Fibroblast of gingiva (primary cell): ENCODE measurements at places on chromosomes 5 and 9.

GRCh38 chr5:103744159-103744558 lies 181.6 kb upstream of the NUDT12 start:
- peak; percentile 1 for DNase-seq

DNA sequence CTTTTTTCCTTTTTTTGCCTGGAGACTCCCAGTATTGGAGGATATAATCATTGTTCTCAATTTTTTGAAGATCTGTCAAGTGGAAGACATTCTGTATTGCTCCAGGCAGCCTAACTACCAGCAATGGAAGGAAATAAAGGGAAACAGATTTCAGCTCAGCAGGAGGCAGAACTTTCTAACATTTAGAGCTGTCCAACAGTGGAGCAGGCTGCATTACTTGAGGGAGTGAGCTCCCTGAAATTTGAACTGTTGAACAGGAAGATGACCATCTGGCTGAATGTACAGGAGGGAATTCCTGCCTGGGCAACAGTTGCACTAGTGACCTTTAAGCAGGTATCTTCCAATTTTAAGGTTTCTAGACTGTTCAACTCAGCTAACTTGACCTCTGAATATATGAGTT lies 1.1 kb upstream of the GAPVD1 start:
- peak; percentile 64 for DNase-seq

DNA sequence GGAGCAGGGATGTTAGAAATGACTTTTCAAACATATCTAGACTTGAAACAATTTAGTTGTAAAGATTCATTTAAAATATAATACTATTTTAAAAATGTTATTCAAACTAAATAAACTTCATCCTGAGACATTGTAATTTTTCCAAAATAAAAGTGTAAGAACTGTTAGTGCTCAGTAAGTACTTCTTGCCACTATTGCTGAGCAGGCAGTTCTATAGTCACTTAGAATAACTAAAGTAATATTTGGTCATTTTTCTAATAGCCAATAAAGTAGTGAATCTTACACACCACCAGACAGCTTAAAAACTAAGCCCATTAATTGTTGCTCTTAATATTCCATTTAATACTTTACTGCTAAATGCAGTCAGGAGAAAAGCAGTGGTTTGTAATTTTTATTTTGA lies 1120.0 kb upstream of the CDH10 start:
- DNase-seq, result no peak

- no peak for DNase-seq
Observed at GRCh38 chr5:123452401-123452800, 29.2 kb upstream of the CEP120 start.

GRCh38 chr9:7033076-7034045 lies 275.6 kb downstream of the KDM4C start:
- no peak for DNase-seq

GRCh38 chr9:117734082-117734481 lies 29.9 kb downstream of the TLR4 start:
- no peak for DNase-seq

DNA sequence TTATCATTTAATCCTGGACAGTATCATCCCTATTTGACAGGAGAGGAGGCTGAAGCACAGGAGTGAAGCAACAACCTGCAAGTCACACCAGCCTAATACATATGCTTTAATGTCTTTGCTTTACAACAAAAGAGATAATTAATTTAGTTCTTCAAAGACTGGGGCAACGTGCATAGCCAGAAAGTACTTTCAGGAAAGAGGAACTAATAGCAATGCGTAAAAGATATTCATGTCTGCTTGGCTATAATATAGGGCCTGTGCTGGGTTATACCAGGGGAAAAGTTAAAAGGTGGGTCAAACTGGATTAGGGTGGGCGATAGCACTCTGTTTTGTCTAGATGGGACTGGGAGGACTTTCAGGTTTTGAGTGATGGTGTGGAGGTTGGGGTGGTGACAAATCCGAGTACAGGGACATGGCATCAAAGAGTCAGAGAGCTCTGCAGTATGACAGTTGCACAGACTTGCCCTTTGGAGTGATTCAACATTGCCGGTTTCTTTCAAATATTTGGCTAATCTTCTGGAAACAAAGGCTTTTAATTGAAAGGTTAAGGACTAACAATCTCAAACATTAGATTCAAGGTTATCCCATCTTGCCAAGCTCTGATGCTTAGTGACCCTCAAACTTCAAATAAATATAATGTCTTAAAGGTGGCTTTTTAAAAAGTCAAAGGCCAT lies 11.9 kb downstream of the DAB2 start:
- no peak for DNase-seq

DNA sequence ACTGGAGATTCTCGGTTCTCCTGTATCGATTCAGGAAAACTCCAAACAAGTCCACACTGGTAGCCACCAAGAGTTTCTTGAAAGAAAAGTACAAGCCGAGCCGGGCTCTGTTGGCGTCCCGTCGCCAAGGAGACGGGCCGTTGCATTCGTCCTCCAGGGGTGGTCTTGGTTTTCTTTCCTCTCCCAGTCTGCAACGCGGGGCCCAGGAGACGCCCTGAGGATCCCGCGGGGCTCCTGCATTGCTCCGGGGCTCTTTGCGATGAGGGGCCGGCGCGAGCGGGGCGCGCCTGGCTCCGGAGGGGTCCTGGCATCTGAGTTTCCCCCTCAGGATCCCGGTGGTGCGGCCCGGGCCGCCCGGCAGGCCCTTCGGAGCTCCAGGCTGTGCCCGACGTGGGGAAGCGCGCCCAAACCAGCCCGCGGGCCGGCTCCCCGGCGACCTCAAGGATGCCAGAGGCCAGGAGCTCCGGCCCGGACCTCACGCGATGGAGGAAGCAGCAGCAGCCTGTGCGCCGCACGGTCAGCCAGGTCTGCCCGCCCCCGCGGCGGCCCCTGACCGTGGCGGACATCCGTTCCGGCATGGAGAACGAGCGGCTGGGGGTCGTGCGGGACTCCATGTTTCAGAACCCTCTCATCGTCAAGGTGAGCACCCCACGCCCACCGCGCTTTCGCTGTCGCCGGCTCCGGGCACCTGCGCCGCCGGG lies at the start of gene CFAP77:
CFAP77 (plus strand) TSS at position 384 of the 701 bp plus-strand sequence; CDS start at position 445, 61 bp downstream.
- peak; percentile 49 for DNase-seq

DNA sequence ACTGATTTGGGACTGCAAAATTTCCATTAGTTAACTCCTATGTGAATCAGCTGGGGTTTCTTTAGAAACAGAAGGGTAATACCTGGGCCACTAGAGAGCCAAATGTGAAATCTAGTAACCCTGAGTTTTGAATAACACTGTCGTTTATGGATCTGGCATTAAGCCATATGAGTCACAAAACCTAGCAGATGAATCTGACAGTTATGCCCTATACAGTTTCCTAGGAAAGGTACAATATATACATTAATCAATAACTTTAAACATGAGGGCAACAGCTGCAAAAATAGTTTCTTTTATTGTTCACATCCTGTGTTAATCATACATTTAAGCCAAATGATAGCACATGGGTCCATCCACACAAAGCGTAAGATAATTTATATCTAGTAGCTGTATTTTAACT lies 56.9 kb downstream of the PAM start:
- no peak for DNase-seq

GRCh38 chr5:44565902-44566301 lies 176.7 kb upstream of the FGF10 start:
- peak; percentile 30 for DNase-seq

GRCh38 chr9:137267933-137268355 lies 9.6 kb upstream of the TOR4A start:
- no peak for DNase-seq

- DNase-seq, result no peak
Observed at GRCh38 chr9:130173666-130173983, 1.4 kb downstream of the NCS1 start.

DNA sequence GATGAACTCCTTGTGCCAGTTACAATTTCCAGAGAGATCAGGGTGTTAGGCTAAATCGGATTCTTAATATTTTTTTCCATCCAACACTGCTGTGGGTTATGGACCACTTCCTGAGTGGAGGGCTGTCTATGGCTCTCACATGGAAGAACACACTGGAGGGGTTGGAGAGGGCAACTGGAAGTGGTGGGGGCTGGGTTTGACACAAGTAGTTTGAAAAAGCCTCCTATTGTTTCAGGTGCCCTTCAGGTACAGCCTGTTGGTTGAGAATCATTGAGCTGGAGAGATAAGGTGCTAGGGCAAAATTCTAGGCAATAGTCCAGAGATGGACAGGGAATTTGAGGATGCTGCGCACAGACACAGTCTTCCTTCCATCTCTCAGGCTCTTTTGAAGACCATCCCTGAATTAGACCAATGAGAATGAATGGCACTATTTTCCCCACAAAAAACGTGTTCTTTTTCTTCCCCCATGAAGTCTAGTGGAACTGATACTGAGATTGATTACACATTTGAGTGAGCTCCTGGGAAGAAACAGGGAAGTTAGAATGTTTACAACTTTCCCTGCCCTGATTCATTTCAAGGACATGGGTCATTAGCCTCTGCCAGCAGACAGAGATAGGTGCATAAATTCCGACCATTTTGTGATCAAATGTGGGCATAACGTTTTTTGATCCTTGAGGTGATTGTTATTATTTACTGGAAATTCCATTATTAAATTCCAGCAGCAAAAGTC lies 87.7 kb downstream of the ACER2 start:
- DNase-seq, result no peak

DNA sequence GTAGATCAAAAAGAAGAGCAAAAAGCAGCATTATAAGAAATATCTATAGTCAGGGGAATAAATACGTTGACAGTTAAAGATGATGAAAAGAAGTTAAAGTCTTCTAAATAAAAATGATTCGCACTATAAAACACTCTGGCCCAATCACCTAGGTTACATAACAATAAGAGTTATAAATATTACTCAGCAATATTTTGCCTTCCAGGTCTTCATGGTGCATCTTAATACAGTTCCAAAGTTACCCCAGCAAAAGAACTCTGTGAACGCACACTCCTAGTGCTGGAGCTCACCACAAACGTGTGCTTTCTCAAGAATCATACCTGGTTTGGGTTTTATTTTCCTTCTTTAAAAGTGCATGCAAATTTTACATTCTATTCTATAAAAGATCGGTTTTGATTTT lies 44.7 kb downstream of the EPB41L4A start:
- no peak for DNase-seq

DNA sequence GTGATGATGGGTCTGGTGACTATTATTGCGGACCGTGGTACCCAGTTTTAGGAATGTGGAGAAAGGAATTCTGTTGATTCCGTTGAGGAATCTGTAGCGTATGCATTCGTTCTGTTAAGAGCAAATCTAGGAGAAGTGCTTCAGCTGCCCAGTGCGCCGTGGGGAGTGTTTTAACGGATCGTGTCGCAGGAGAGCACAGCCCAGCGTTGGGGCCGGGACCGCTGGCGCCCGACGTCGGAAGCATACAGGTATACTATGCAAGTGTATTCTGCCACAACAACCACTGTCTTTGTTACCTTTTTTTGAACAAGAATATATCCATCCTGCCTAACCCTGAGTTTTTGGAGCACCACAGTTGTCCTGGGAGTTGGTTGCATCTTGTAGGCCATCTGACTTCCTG lies 42.7 kb downstream of the TENT4A start:
- DNase-seq, result no peak

- no peak for DNase-seq
Observed at GRCh38 chr9:88270413-88270812, 117.8 kb upstream of the SPIN1 start.

DNA sequence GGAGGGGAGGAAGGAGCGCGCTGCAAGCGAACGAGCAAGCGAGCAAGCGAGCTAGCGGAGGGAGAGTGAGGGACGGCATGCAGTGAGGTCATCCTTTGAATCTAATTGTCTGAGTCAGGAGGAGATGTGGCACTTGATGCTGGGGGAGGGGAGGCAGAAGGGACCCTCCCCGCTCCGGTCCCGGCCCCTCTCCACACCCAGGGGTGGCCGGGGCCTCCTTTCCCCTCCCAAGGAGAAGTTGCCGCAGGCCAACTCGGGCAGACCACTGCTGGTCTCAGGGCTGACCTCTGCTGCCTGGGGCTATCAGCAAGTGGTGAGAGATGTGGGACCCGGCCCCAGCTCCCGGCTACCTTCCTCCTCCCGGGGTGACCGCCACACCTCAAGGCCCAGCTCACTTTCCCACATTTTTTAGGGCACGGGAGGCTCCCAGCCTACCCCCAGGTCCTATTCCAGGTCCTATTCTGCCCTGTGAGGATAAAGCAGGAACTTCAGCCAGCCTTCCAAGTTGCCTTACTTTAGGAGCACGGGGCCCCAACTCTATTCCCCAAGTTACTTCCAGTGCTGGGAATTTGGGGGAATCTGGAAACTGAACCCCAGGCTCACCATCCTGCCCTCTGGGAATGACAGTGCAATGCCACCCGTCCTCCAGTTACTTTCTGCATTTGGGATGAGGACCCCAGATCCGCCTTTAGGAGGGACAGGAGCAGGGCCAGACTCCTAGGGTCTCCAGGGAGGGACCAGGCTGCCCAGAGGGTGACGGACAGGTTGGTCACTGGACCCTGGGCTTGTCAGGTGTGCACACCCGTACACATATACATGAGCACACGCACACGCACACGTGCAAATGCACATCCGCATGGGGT lies 11.1 kb downstream of the CNTFR start:
- peak; percentile 10 for DNase-seq

DNA sequence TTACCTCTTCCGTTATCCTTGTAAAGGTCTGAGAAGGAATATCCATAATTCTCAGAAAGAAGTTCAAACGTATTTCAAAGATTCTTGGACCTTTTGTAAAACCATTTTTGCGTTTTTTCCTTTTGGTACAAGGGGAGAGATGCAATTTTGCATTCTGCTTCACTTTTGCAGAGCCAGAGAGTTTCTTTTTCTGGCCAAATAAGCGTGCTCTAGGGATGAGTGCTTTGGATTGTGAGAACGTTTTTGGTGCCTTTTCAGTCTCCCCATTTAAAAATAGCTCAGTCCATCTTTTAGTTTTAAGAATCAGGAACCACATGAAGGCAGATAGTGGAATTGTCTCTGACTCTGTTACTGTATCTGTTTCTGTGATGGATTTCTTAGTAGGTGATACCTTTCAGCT lies 1.5 kb downstream of the ARHGAP26 start:
- DNase-seq, result no peak

DNA sequence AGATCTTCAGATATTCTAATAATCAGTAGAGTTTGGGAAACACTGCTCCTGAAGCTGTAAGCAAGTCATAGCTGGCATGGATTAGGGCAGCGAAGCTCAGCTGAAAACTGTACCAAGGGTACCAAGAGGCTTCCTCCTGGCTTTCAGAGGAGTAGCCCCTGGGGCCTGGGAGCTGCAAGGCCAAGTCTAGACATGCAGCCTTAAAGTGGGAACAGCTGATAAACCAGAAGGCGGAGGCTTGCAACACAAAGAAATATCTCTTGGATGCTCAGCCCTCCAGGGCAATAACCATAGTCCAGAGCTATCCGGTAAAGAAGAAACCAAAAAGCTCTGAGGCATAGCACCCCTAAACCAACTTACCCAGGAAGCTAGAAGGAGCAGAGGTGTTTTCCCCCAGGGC lies 51.5 kb downstream of the MRPS30 start:
- DNase-seq, result no peak

- DNase-seq, result peak; percentile 37
Observed at GRCh38 chr5:142674531-142675469, 11.1 kb downstream of the FGF1 start.

- DNase-seq, result no peak
Observed at GRCh38 chr9:84754881-84755280, 85.4 kb downstream of the NTRK2 start.

DNA sequence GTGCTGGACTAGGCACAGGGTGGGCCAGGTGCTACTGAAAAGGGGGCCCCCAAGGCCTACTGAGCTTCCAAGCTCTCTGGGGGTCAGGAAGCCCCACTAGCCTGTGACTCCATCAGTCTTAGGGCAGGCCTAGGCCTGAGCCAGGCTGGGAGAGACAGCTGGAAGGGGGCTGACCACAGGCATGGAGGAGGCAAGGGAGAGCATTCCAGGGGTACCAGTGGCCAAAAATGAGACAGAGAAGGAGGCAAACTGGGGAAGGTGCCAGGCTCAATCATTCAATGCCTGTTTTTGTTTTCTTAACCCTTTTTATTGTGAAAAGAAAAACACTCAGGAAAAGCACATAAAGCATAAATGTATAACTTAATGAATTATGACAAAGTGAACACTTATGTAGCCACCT lies 26.2 kb upstream of the TCF7 start:
- DNase-seq, result peak; percentile 60
